ENCODE measurements at places on chromosomes 1 and 21.

DNA sequence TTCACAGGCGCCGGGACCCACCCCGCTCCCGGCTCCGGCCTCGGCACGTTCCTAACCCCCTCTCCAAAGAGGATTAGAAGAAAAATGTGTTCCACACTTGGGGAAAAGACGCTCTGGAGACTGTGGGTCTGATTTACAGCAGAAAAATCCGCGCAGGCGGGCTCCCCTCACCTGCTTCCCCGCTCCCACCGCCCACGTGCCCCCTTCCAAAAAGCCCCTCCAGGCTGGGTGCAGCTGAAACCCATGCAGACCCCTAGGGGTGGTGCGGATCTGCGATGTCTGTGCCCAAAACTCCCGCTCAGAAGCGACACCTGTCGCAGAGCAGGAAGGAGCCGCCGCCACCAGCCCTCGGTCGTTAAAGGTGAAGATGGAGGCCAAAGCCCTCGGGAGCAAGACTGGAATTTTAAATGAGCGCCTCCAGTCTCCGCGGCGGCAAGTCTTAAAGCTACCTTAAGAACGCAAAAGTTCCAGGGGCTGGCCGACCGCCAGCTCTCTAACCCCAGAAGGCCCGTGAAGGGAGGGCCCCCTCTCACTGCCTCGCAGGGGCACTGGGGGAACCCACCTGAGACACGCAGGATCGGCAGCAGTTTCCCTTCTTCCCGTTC lies 688 bp upstream of the CHD5 start:
- DNase-seq: no peak

- DNase-seq: no peak
Observed at GRCh38 chr1:8844501-8845006, 27.1 kb upstream of the RERE start.

DNA sequence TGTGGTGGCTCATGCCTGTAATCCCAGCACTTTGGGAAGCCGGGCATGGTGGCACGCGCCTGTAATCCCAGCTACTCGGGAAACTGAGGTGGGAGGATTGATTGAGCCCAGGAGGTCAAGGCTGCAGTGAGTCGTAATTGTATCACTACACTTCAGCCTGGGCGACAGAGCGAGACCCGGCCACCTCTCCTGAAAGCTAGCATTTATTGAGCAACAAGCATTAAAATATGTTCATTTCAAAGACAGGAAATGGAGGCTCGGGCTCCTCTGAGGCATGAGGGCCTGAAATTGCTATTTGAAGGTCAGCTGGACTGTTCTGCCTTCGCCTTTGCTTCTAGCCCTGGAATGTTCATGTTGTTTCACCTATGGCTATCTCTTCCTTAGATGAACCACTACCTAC lies 34.5 kb downstream of the SPATA21 start:
- DNase-seq: no peak

DNA sequence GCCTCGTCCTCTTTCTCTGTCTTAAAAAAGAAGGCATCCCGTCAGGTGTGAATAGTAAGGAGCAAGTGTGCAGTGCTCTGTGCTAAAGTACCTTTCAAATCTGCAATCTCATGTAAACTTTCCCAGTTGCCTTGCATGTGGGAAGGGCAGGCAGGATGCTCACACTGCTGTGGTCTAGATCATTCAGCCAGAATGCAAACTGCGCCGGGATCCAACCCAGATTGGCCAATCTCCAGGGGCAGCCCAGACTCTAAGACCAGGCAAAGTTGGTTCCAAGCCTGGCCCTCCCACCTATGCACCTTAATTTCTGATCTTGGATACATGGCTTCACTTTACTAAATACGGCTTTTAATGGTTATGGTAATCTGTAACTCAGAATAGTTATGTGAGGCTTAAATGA lies 3.2 kb upstream of the MAP1LC3C start:
- no peak for DNase-seq

GRCh38 chr21:38965910-38966504 lies 160.3 kb downstream of the ETS2 start:
- DNase-seq: no peak

- no peak for DNase-seq
Observed at GRCh38 chr1:233180641-233181364, 114.7 kb downstream of the PCNX2 start.

DNA sequence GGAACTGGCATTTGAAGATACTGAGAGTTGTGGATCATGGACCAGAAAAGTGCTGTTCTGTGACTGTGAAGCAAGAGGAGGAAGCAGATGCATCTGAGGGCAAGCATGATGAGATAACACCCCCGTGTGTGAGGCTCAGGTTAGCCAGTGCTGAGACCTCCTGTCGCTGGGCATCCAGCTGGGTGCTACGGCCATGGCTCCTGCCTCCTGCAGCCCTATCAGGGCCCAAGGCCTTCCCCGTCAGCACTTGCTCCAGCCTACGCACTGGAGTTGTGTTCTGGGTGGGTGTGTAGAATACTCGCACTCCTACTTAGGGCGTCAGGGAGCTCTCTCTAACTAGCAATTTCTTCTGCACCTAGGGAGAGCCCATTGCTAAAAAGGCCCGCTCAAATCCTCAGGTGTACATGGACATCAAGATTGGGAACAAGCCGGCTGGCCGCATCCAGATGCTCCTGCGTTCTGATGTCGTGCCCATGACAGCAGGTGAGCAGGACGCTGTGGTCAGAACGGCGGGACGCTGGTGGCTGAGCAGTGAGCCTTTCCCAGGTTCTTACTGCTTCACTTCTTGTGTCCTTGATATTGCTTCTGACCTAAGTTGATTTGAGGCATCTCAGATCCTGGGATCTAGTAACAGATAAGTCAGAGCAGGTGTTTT lies 6.5 kb downstream of the PPIE start:
- no peak for DNase-seq

DNA sequence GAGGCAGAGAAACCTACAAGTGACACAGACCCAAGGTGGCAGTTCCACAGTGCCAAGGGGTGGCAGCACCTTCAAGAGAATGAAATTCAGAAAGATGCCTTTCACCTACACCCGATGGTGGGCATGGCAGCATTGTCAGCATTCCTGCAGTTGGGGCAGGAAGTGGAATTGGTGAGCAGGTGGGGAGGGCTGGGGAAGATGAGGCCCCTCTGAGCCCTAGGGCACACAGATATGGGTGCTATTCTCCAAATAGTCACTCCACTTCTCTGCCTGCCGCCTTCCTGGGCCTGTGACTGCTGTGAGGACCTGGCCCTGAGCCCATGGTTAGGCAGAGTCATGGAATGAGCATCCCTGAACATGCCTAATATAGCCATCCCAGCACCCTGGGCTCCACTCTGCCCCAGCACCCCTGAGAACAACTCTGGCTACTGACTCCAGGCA lies 8.3 kb downstream of the SHISA4 start:
- no peak for DNase-seq

DNA sequence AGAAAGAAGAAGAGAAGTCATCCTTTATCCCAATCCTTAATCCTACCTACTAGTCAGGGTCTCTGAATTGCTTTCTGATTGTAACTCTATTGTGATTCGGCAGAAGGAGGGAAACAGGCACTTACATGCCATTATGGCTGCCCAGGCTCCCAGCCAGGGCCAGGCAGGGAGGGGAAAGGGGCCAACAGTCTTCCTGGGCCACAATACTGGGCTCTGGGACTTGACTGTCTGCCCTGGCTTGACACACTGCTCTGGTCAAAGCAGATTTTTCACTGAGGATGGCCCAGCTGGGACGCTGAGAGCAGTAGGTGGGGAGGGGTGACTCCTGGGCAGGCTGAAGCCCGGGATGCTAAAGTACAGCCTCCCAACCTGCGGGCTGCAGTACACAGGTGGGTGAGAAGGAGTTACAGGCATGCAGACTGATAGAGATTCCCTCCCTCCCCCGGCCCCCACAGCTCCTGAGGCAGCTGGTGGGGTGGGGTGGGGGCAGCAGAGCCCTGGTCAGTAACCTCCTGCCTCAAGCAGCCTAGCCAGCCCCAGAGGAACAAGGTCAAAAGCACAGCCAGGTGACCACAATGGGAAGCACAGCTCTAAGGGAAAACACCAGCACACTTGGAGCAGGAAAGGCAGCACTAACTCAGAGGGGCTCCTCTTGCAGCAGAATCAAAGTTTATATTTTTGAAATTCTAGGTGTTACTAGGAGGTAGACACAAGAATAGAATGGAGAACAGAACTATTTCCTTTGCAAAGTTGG lies 25.3 kb downstream of the KCND3 start:
- no peak for DNase-seq

- DNase-seq: no peak
Observed at GRCh38 chr1:199038156-199038555, 399.3 kb downstream of the PTPRC start.

DNA sequence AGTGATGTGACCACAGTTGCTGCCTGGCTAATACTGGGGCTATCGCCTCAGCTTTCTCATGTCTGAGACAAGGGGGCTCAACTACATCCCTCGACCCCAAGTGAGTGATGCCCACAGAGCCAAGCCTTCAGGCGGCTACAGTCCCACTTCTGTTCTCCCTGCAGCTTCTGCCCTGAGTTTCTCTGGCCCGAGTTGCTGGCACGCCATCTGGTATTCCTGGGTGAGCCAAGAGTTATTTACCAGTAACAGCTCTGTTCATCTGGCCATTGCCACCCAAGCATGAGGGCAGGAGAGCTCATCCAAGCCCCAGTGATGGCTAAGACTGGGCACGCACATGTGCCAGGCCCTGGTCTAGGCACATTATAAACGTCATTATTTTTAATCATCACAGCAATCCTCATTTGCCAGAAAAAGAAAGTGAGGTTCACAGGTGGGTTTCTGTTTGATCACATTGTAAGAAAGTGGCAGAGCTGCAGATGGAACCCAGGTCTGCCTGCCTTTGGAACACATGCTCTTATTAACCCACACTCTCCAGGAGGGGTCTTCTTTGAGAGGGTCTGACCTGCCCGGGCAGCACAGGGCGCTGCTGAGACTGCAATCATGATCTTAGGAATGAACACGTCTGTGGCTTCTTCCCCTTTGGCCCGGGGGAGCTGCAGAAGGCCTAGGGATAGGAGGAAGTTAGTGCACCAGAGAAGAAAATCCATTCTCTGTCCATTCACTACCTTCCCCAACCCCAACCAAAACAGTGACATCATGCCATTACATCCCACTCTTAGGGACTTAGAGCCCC lies 27.5 kb downstream of the KCND3 start:
- no peak for DNase-seq

DNA sequence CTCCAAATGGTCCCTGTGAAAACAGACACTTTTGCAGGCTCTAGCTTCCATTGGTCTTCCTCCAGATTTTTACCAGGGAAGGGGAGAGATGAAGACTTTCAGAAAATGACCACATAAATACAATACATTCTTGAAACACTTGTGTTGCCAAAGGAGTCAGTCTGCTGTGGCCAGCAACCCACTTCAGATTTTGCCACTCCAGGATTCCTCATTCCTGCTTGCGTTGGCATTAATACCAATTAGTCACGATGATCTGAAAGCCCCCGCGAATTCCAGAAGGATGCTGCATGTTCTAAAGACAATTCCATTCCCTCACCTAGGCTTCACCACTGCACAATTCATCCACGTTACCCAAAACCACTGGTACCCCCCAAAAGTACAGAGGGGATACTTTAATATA lies 7.9 kb upstream of the BACE2 start:
- no peak for DNase-seq

GRCh38 chr1:185719021-185719420 lies 15.2 kb upstream of the HMCN1 start:
- DNase-seq: no peak

DNA sequence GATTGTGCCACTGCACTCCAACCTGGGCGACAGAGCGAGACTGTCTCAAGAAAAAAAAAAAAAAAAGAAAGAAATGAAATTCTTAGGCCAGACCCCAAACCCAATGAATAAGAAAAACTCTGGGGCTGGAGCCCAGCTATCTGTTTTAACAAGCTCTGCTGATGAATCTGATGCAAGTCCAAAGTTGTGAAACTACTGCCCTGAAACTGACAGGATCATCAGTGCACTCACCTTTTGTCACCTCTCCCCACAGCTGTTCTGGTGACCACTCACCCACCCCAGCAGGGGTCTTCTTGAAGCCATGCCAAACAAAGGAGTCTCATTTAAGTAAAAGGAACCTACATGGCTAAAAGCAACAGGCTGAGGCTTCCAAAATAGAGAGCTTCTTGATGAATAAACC lies 8.4 kb downstream of the PABPC4 start:
- no peak for DNase-seq

GRCh38 chr1:184072376-184072775 lies 20.8 kb downstream of the TSEN15 start:
- DNase-seq: no peak

- DNase-seq: no peak
Observed at GRCh38 chr1:10672343-10673050, 123.9 kb downstream of the CASZ1 start.

- DNase-seq: no peak
Observed at GRCh38 chr1:230836793-230837192, 31.5 kb downstream of the C1orf198 start.

- DNase-seq: no peak
Observed at GRCh38 chr1:62904856-62905225, 120.9 kb downstream of the ATG4C start.

DNA sequence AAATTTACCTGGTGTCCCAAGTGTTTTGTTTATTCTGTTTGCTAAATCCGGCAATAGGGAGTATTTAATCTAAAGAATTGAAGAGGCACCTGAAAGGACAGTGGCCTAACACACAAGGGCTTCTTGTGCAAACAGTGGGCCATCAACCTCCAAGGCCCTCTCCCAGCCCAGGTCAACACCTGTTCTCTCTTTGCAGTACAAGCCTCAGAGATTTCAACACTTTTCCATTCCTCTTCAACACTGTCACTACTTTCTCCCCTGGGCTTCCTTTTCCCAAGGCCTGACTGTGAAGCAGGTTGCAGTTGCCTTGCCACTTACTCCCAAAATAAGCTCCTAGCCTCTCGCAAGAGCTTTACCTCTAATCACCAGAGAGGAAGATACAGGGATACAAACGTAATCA lies 3.2 kb upstream of the SNAPIN start:
- no peak for DNase-seq

DNA sequence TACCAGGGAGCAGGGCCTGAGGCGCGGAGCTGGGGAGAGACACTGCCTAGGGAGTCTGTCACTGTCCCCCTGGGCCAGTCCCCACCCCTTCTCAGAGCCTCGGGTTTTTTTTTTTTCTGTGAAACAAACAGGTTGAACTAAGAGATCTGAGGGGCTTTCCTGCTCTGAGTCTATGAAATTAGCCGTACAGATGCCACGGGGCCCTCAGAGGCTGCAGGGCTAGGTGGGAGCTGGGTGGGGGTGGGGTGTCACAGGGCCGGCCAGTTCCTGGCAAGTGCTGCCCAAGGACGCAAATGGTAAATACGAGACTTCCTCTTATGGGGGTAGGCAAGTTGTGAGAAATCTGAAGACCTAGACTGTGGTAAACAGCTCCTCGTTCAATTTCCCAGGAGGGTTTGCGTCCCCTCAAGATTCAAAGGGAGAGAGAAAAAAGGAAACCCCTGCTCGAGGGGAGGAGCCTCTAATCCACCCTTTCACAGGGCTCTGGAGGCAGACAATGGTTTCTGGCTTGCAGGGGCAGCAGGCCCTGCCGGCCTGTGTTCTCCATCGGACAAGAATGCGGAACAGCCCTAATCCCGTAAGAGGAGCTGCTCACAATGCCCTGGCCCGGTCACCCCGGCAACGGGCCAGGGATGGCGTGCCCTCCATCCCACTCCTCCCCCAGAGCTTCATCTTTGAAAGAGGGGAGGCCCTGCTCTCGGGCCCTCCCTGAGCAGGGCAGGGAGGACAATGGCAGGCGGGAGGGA lies 7.8 kb downstream of the NUAK2 start:
- DNase-seq: no peak

Measured in T-helper 1 cell (primary cell).